ENCODE measurements at places on chromosomes 7 and 10.
A peak's percentile ranks its signal among the peaks of the same experiment; 100 is the strongest.

DNA sequence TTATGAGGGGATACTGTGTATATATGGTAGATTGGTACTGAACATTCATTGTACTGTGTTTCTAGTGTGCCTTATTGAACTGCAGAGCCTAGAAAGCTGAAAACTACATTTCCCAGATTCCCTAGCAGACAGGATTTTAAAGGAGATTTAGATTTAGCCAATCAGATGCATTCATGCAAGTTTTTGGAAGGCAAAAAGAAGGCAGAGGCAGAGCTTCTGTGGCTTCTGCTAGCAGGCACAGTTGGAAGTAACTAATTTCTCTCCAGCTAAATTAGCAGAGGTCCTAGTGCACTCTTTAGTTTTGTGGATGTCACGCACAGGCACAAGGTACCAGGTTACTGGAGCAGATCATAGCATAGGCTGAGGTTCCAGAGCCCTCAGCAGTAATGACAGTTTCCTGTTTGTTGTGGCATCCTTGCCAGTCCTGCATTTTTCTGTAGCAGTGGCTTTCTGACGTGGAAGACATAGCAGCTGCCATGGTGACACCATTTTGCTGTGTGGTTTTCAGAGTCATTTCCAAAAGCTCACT, 83.7 kb upstream of the CCDC71L start:
- DNase-seq, result no peak

GRCh38 chr7:134444198-134444960, 14.5 kb downstream of the AKR1B1 start:
- DNase-seq, result no peak

- peak; percentile 68 for DNase-seq
Observed at GRCh38 chr10:102422545-102423129, 2.0 kb downstream of the FBXL15 start.

DNA sequence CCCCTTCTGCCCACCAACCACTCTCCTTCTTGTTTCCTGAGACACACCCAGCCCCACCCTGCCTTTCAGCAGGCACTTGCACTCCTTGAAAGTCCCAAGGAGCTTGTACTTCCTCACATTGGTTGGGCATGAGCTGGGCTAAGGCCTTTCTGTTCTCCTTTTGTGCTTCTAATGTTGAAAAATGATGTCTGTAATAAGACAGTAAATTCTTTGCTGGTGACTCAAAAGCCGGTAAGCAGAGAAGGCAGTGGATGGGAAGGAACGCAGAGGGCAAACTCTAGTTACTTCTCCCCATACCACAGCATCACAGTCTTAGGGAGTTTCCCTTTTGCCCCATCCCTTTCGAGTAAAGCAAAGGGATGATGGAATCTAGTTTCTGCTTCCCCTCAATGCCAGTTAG, 185.6 kb downstream of the PLXNA4 start:
- peak; percentile 31 for DNase-seq

Measured in CD4-positive, alpha-beta T cell treated with Interferon gamma for 1 hour (primary cell).